Psoas muscle (tissue), 8 donors: ENCODE measurements at places on chromosomes 16 and 17. TPM values are rescaled to one million over a fixed set of nuclear protein-coding genes. Genes with fewer than 3 reads are reported as not detected.

Gene SRCIN1
- 0.39 TPM for total RNA-seq

Gene MPP3
- total RNA-seq: 1.4 TPM

Gene KRTAP17-1
- total RNA-seq: not detected

Gene SYNGR3
- total RNA-seq: 0.24 TPM

Gene MYH13
- total RNA-seq: 0.07 TPM

Gene SLC13A2
- total RNA-seq: not detected

Gene ARL5C
- total RNA-seq: 1.0 TPM

Gene ADAD2
- total RNA-seq: not detected

GRCh38 chr16:87369796-87370719 lies 13.5 kb downstream of the FBXO31 start:
- no peak overlapping the region for H3K4me3 ChIP-seq
- H3K36me3 ChIP-seq: peaks cover 7% of the 10 kb centered on the region
- peaks cover 50% of the 10 kb centered on the region for H3K4me1 ChIP-seq
- H3K27ac ChIP-seq: peak overlapping the region; percentile 81
- H3K27me3 ChIP-seq: no peaks in the 10 kb centered on the region

GRCh38 chr17:77542551-77543490 lies 402.1 kb downstream of the SEC14L1 start:
- H3K4me3 ChIP-seq: no peak overlapping the region
- no peak overlapping the region for H3K27ac ChIP-seq
- H3K4me1 ChIP-seq: no peaks in the 10 kb centered on the region
- no peaks in the 10 kb centered on the region for H3K27me3 ChIP-seq
- H3K36me3 ChIP-seq: no peaks in the 10 kb centered on the region

GRCh38 chr16:66088681-66089080 lies 277.8 kb upstream of the CDH5 start:
- DNase-seq: no peak
- H3K27ac ChIP-seq: no peak overlapping the region
- no peaks in the 10 kb centered on the region for H3K27me3 ChIP-seq
- H3K4me1 ChIP-seq: no peaks in the 10 kb centered on the region
- no peaks in the 10 kb centered on the region for H3K36me3 ChIP-seq

GRCh38 chr17:22692066-22692805 lies 999.9 kb downstream of the KCNJ18 start:
- no peaks in the 10 kb centered on the region for H3K4me1 ChIP-seq
- H3K27ac ChIP-seq: no peak overlapping the region

- H3K27ac ChIP-seq: peak overlapping the region; percentile 76
- H3K36me3 ChIP-seq: peaks cover 10% of the 10 kb centered on the region
- peak; percentile 53 for DNase-seq
- H3K27me3 ChIP-seq: no peaks in the 10 kb centered on the region
These were observed 32.1 kb downstream of the IST1 start for GRCh38 chr16:71927383-71927782.

GRCh38 chr16:77540646-77541045 lies 105.8 kb upstream of the ADAMTS18 start:
- no peak for DNase-seq
- H3K27me3 ChIP-seq: no peaks in the 10 kb centered on the region
- H3K4me1 ChIP-seq: no peaks in the 10 kb centered on the region
- no peak overlapping the region for H3K4me3 ChIP-seq

DNA sequence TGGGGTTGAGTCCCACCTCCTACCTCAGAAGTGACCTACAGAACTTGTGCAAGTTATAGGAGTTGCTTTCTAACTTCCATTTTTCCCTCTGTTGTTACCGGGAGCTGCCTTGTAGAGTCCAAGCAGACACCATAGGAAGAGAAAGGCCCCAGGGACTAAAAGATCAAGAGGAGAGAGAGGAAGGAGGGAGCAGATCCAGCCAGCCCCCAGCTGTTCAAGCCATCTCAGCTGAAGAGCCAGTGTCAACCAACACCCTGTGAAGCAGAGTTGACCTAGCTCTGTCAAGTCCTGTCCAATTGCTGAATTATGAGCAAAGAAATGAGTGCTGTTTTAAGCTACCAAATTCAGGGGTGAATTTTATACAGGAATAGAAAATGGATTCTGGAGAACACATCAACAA lies 34.9 kb upstream of the CACNG4 start:
- H3K36me3 ChIP-seq: no peaks in the 10 kb centered on the region
- H3K4me3 ChIP-seq: no peak overlapping the region
- no peaks in the 10 kb centered on the region for H3K4me1 ChIP-seq
- DNase-seq: no peak
- no peaks in the 10 kb centered on the region for H3K27me3 ChIP-seq
- no peak overlapping the region for H3K27ac ChIP-seq

GRCh38 chr17:40471846-40472732 lies 28.8 kb downstream of the IGFBP4 start:
- H3K27me3 ChIP-seq: no peaks in the 10 kb centered on the region
- DNase-seq: no peak
- no peak overlapping the region for H3K27ac ChIP-seq
- no peaks in the 10 kb centered on the region for H3K36me3 ChIP-seq

DNA sequence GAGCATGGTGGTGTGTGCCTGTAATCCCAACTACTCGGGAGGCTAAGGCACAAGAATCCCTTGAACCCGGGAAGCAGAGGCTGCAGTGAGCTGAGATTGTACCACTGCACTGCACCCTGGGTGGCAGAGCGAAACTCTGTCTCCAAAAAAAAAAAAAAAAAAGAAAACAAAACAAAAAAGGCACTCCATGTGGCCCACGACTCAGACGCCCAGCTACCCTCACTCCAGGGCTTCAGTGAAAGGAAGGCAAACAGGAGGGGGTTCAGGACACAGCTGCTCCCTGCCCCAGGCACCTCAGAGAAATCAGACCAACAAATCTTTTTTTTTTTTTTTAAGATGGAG lies 91.7 kb downstream of the LITAF start:
- no peaks in the 10 kb centered on the region for H3K36me3 ChIP-seq
- DNase-seq: no peak
- peak overlapping the region; percentile 94 for H3K27ac ChIP-seq
- H3K4me3 ChIP-seq: peak overlapping the region; percentile 28

- no peak overlapping the region for H3K4me3 ChIP-seq
- H3K36me3 ChIP-seq: no peaks in the 10 kb centered on the region
- no peaks in the 10 kb centered on the region for H3K4me1 ChIP-seq
- H3K27ac ChIP-seq: no peak overlapping the region
- no peaks in the 10 kb centered on the region for H3K27me3 ChIP-seq
These were observed 17.9 kb upstream of the B4GALNT2 start for GRCh38 chr17:49114703-49115102.

GRCh38 chr16:85384833-85385462 lies 228.2 kb upstream of the GSE1 start:
- H3K4me1 ChIP-seq: peaks cover 9% of the 10 kb centered on the region
- DNase-seq: peak; percentile 9
- H3K27ac ChIP-seq: no peak overlapping the region
- H3K4me3 ChIP-seq: no peak overlapping the region
- H3K36me3 ChIP-seq: no peaks in the 10 kb centered on the region

DNA sequence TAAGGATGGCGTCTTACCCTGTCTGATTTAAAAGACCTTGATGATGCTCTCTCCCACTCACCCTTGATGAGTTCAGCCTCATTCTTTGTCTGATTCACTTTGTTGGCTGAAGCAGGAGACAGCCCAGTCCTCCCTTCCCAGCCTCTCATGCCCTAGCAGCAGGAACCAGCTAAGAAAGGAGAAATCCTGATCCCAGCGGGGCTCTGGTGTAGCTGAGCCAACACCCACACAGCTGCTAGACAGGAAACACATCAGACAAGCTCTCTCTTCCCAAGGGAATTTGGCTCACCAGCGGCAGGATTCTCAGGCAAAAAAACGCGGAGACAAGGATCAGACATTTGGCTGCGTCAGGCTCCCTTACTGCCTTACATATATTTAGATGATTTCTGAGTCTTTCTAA lies 211.5 kb downstream of the CDH11 start:
- no peak overlapping the region for H3K27ac ChIP-seq
- no peak overlapping the region for H3K4me3 ChIP-seq
- no peaks in the 10 kb centered on the region for H3K36me3 ChIP-seq
- no peaks in the 10 kb centered on the region for H3K27me3 ChIP-seq
- no peaks in the 10 kb centered on the region for H3K4me1 ChIP-seq

GRCh38 chr17:8153525-8153956 lies 1.3 kb upstream of the PER1 start:
- H3K27me3 ChIP-seq: no peaks in the 10 kb centered on the region
- H3K4me3 ChIP-seq: peak overlapping the region; percentile 97
- peak; percentile 88 for DNase-seq
- H3K4me1 ChIP-seq: peaks cover 41% of the 10 kb centered on the region
- peaks cover 5% of the 10 kb centered on the region for H3K36me3 ChIP-seq
- H3K27ac ChIP-seq: peak overlapping the region; percentile 100

DNA sequence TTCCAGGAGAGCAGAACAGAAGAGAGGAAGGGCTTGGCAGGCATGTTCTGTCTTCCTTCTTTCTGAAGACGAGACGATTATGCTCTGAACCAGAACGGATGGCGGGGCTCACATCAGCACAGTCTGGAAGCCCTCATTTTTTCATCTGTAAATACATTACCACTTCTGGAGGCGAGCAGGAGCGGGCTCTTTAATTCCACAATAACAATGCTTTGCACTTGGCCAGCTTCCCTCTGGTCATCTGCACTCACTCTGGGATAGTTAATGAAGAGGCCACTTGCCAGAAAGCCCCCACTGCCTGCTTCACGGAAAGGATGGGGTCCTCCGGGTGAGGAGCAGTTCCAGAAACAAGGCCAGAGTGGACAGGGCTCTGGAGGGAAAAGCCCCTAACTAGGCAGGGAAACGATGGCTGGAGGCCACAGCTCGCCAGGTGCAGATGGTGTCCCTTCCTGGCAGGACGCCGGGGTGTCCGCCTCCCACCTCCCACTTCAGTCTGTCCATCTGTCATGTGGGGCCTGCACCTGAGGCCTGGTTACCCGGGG lies 13.1 kb upstream of the BCAR1 start:
- no peak for DNase-seq
- H3K27me3 ChIP-seq: no peaks in the 10 kb centered on the region
- H3K36me3 ChIP-seq: peaks cover 11% of the 10 kb centered on the region
- peaks cover 71% of the 10 kb centered on the region for H3K4me1 ChIP-seq
- peak overlapping the region; percentile 99 for H3K27ac ChIP-seq
- H3K4me3 ChIP-seq: peak overlapping the region; percentile 100

- peak overlapping the region; percentile 27 for H3K27ac ChIP-seq
- no peaks in the 10 kb centered on the region for H3K27me3 ChIP-seq
- DNase-seq: no peak
- peaks cover 43% of the 10 kb centered on the region for H3K4me1 ChIP-seq
These were observed 4.3 kb downstream of the CDIP1 start for GRCh38 chr16:4534151-4534790.

- no peaks in the 10 kb centered on the region for H3K36me3 ChIP-seq
- H3K4me1 ChIP-seq: no peaks in the 10 kb centered on the region
- peak; percentile 30 for DNase-seq
- H3K4me3 ChIP-seq: no peak overlapping the region
- H3K27ac ChIP-seq: no peak overlapping the region
These were observed 57.4 kb downstream of the HS3ST3A1 start for GRCh38 chr17:13544292-13544691.

DNA sequence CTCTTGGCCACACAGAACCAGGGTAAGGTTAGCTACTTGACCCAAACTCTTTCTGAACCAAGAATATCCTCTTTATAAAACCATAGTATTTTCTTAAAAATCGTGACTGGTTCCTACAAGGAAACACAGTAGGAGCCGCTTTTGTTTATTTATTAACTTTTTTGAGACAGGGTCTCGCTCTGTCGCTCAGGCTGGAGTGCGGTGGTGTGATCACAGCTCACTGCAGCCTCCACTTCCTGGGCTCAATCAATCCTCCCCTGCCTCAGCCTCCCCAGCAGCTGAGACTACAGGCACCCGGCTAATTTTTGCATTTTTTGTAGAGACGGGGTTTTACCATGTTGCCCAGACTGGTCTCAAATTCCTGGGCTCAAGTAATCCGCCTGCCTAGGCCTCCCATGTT lies 14.7 kb upstream of the LITAF start:
- no peak overlapping the region for H3K4me3 ChIP-seq
- no peak for DNase-seq
- H3K4me1 ChIP-seq: no peaks in the 10 kb centered on the region
- H3K27me3 ChIP-seq: no peaks in the 10 kb centered on the region
- no peak overlapping the region for H3K27ac ChIP-seq

DNA sequence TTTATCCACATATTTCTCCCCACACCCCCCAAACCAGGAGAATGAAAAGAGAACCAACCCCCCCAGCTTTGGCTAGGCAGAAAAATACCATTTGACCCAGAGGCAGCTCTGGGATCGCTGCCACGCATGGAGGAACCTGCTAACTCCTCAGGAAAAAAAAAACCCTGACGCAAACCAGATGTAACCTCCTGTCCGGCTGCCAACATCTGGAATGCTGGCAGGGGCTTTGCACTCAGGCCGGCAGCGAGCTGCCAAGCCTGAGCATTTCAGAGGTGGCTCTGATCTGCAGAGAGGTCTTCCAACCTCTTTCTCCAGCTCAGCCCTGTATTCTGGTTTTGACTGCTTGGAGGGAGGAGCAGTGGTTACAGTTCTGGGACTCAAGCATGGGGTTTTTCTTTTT lies 8.2 kb downstream of the IGFBP4 start:
- H3K4me1 ChIP-seq: peaks cover 34% of the 10 kb centered on the region
- H3K27me3 ChIP-seq: no peaks in the 10 kb centered on the region
- peak overlapping the region; percentile 50 for H3K27ac ChIP-seq
- no peaks in the 10 kb centered on the region for H3K36me3 ChIP-seq
- peak; percentile 91 for DNase-seq

DNA sequence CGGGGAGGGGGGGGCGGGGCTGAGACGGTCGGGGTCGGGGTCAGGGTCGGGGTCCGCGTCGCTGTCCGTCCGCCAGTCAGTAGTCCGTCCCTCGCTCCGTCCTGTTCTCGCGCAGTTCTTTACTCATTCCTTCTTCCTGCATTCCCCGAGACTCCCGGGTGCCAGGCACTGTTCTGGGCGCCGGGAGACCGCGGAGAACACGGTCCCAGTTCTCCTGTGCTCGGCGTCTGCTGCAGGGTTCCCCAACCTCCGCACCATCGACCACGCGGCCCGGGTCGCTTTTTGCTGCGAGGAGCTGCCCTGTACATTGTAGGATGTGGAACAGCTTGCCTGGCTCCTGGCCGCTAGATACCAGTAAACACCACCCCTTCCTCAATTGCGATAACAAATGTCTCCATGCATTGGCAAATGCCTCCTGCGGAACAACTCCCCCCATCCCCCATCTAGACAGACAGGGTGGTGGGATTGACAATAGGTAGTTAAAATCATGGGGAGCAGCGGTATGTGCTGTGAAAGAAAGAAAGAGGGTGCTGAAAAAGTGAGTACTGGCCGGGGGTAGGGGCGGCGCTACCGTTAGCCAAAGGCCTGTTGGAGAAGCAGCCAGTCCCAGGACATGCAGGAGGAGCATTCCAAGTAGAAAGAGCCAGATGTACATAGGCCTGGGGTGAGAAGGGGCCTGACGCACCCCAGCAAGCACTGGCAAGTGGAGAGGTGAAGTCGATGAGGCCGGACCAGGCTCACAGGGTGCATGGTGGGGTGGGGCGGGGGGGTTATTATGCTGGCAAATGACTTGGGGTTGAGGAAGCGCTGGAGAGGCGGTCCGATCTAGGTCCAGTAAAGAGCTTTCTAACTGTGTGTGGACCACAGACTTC lies 631 bp downstream of the TRAF7 start:
- peaks cover 62% of the 10 kb centered on the region for H3K4me1 ChIP-seq
- peak overlapping the region; percentile 90 for H3K27ac ChIP-seq
- DNase-seq: no peak
- H3K36me3 ChIP-seq: no peaks in the 10 kb centered on the region

GRCh38 chr16:30972872-30973271 lies 12.1 kb upstream of the HSD3B7 start:
- DNase-seq: no peak
- H3K27ac ChIP-seq: no peak overlapping the region
